Heart right ventricle (tissue), 16 donors: ENCODE measurements at places on chromosomes 5 and 9.

GRCh38 chr5:141867139-141867538 is 11.1 kb downstream of the PCDH1 start:
- H3K27ac ChIP-seq = no peak overlapping the region
- peaks cover 73% of the 10 kb centered on the region for H3K36me3 ChIP-seq
- DNase-seq = no peak
- H3K27me3 ChIP-seq = peaks cover 10% of the 10 kb centered on the region

- no peak for DNase-seq
- no peaks in the 10 kb centered on the region for H3K36me3 ChIP-seq
- H3K27me3 ChIP-seq = no peaks in the 10 kb centered on the region
- no peak overlapping the region for H3K4me3 ChIP-seq
- no peaks in the 10 kb centered on the region for H3K4me1 ChIP-seq
Measured at GRCh38 chr9:18689921-18690320, 216.0 kb downstream of the ADAMTSL1 start.

- H3K4me3 ChIP-seq = peak within 1 kb of the TSS; percentile 64
- peaks cover 19% of the 10 kb centered on the region for H3K27me3 ChIP-seq
- peak within 1 kb of the TSS; percentile 81 for H3K27ac ChIP-seq
- peaks cover 62% of the 10 kb centered on the region for H3K4me1 ChIP-seq
- H3K36me3 ChIP-seq = no peaks in the 10 kb centered on the region
Measured at GRCh38 chr5:39424736-39425637, at the start of gene DAB2. Gene DAB2 (minus strand): TSS chr5:39424980. CDS start chr5:39394320, 30,660 bp downstream.

GRCh38 chr9:78543353-78543752 is 246.4 kb downstream of the PSAT1 start:
- no peaks in the 10 kb centered on the region for H3K4me1 ChIP-seq
- no peak overlapping the region for H3K27ac ChIP-seq
- no peaks in the 10 kb centered on the region for H3K36me3 ChIP-seq
- no peak overlapping the region for H3K4me3 ChIP-seq
- no peak for DNase-seq
- no peaks in the 10 kb centered on the region for H3K27me3 ChIP-seq

- no peak for DNase-seq
- H3K27ac ChIP-seq = no peak overlapping the region
- peak overlapping the region; percentile 56 for H3K4me3 ChIP-seq
- H3K27me3 ChIP-seq = peaks cover 49% of the 10 kb centered on the region
Measured at GRCh38 chr5:169299191-169299662, 1.7 kb downstream of the SLIT3 start.

GRCh38 chr9:115170358-115171073 is 52.6 kb upstream of the TNC start:
- no peak for DNase-seq
- H3K27me3 ChIP-seq = peaks cover 3% of the 10 kb centered on the region
- H3K36me3 ChIP-seq = no peaks in the 10 kb centered on the region
- H3K27ac ChIP-seq = no peak overlapping the region

GRCh38 chr5:173316339-173317020 is 11.7 kb downstream of the STC2 start:
- no peaks in the 10 kb centered on the region for H3K27me3 ChIP-seq
- peak overlapping the region; percentile 56 for H3K27ac ChIP-seq
- peaks cover 51% of the 10 kb centered on the region for H3K4me1 ChIP-seq
- no peak overlapping the region for H3K4me3 ChIP-seq
- no peak for DNase-seq

GRCh38 chr5:67876371-67876770 is 339.2 kb upstream of the PIK3R1 start:
- no peaks in the 10 kb centered on the region for H3K4me1 ChIP-seq
- no peak overlapping the region for H3K4me3 ChIP-seq
- H3K36me3 ChIP-seq = no peaks in the 10 kb centered on the region
- DNase-seq = no peak
- H3K27me3 ChIP-seq = no peaks in the 10 kb centered on the region

DNA sequence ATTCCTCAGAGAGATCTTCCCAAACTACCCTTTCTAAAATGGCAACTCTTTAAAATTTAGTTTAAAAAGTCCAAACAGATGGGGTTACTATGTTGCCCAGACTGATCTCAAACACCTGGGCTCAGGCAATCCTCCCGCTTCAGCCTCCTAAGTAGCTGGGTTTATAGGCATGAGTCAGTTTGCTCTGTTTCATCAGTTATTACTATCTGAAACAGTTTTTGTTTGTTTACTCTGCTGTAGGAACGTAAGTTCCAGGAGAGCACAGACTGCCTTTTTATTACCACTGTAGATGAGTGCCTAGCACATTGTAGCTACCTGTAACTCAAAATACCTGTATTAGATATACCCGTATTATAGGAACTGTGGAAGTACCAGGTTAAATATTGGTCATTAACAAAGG is 89.4 kb downstream of the UHRF2 start:
- DNase-seq = no peak
- H3K27me3 ChIP-seq = no peaks in the 10 kb centered on the region
- H3K4me3 ChIP-seq = no peak overlapping the region
- H3K36me3 ChIP-seq = peaks cover 98% of the 10 kb centered on the region
- H3K27ac ChIP-seq = no peak overlapping the region

- peak; percentile 28 for DNase-seq
- peaks cover 36% of the 10 kb centered on the region for H3K4me1 ChIP-seq
- peak overlapping the region; percentile 82 for H3K4me3 ChIP-seq
- H3K36me3 ChIP-seq = no peaks in the 10 kb centered on the region
- H3K27ac ChIP-seq = peak overlapping the region; percentile 41
Measured at GRCh38 chr9:81690251-81690851, 1.0 kb upstream of the TLE1 start.

- H3K36me3 ChIP-seq = no peaks in the 10 kb centered on the region
- H3K27ac ChIP-seq = no peak overlapping the region
- DNase-seq = no peak
Measured at GRCh38 chr5:163635631-163636030, 130.2 kb downstream of the MAT2B start.

DNA sequence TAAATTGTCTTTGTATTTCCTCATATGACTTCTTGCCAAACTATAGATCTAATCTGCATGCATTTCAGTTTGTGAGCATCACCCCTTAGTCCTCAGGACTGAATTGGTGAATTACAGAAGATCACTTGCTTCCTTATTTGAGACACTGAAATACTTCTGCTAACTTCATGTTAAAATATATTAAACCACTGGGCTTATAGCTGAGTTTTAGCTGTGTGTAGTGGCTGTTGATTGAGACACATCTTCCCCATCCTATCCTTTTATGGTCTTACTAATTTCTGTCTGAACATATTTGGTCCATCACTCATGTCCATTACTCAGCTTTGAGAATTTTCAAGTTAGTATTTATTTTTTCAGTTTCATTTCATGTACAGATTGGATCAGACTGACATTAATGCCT is 295.9 kb downstream of the PSAT1 start:
- no peaks in the 10 kb centered on the region for H3K27me3 ChIP-seq
- no peak overlapping the region for H3K4me3 ChIP-seq
- no peak overlapping the region for H3K27ac ChIP-seq
- no peaks in the 10 kb centered on the region for H3K36me3 ChIP-seq

- no peaks in the 10 kb centered on the region for H3K4me1 ChIP-seq
- H3K4me3 ChIP-seq = no peak overlapping the region
- peaks cover 8% of the 10 kb centered on the region for H3K27me3 ChIP-seq
- no peak overlapping the region for H3K27ac ChIP-seq
Measured at GRCh38 chr5:77251921-77252320, 41.4 kb downstream of the PDE8B start.

DNA sequence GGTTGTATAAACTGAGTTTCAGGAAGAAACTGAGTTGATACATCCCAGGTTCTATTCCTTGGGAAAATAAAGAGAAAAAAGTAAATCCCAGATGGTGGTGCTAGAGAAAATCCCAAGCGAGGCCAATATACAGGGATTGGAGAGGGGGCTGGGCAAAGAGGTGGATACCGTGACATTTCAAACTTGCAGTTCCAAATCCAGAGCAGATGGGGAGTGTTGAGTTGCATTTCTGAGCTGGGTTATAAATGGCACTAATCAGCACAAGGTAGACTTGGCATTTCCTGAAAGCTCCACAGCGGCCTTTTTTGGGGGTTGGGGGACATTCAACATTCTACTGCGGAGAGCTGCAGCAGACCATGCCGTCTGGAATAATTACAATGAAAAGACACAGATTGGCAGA is 224.4 kb downstream of the NXNL2 start:
- H3K4me3 ChIP-seq = no peak overlapping the region
- H3K27me3 ChIP-seq = no peaks in the 10 kb centered on the region
- H3K36me3 ChIP-seq = no peaks in the 10 kb centered on the region
- H3K27ac ChIP-seq = no peak overlapping the region

DNA sequence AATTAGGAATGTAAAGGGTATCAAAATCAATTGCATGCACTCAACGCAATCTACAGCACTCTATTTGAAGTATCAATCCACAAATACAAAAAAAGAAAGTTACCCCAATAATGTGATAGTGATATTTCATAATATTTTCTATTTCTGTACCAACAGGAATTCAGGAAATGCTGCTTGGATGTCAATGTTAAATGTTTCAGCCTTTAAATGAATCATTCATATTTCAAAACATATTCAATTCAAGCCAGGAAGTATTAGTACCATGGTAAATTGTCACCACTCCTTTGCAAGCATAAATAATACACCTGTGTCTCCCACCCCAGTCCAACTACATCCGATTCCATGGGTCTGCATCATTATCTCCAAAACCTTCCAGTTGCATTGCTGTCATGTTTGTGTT is 1185.5 kb upstream of the CDH18 start:
- no peak overlapping the region for H3K27ac ChIP-seq
- no peaks in the 10 kb centered on the region for H3K4me1 ChIP-seq
- no peak overlapping the region for H3K4me3 ChIP-seq
- H3K27me3 ChIP-seq = no peaks in the 10 kb centered on the region
- DNase-seq = no peak

DNA sequence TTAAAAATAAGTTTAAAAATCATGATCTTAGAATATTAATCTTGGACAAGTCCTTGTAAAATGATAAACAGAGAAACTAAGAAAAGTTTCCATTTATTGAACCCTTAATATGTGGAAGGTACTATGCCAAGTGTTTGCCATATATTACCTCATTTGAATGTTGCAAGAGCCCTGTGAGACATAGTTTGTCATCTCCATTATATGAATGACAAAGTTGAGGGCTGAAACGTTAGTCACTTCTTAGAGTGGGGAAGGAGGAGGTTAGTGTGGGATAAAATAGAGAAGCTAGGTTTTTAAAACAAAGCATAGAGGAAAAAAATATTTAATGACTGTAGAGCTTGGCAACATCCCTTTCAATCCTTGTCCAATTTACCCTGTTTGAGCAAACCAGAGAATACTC is 2.0 kb downstream of the TNC start:
- no peaks in the 10 kb centered on the region for H3K36me3 ChIP-seq
- no peaks in the 10 kb centered on the region for H3K4me1 ChIP-seq
- DNase-seq = no peak
- no peak overlapping the region for H3K4me3 ChIP-seq
- H3K27me3 ChIP-seq = peaks cover 58% of the 10 kb centered on the region
- H3K27ac ChIP-seq = no peak overlapping the region

- no peak overlapping the region for H3K4me3 ChIP-seq
- no peaks in the 10 kb centered on the region for H3K36me3 ChIP-seq
- H3K4me1 ChIP-seq = peaks cover 10% of the 10 kb centered on the region
- peak overlapping the region; percentile 16 for H3K27ac ChIP-seq
- H3K27me3 ChIP-seq = peaks cover 28% of the 10 kb centered on the region
Measured at GRCh38 chr5:78649861-78650496, 1.4 kb upstream of the LHFPL2 start.

- no peak overlapping the region for H3K27ac ChIP-seq
- no peak overlapping the region for H3K4me3 ChIP-seq
- no peaks in the 10 kb centered on the region for H3K27me3 ChIP-seq
- peaks cover 8% of the 10 kb centered on the region for H3K4me1 ChIP-seq
- H3K36me3 ChIP-seq = no peaks in the 10 kb centered on the region
Measured at GRCh38 chr5:34511915-34512314, 144.2 kb upstream of the RAI14 start.

DNA sequence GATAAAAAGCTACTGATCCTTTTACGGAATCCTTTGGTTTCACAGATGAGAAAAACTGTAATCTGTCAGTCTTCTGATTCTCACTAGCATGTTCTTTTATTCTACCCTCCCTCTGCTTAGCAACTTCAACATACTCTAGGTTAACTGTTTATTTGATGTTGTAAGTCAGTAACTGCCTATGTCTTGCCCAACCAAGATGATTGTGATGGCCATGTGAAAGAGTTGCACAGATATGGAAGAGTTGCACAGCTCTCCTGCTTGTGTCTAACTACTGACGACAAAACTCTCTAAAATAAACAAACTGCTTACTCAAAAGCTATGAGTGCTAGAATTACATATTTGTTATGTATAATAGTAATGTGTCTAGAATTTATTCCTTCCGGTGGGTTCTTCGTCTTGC is 227.3 kb upstream of the DAB2 start:
- H3K4me3 ChIP-seq = no peak overlapping the region
- no peaks in the 10 kb centered on the region for H3K36me3 ChIP-seq
- no peaks in the 10 kb centered on the region for H3K27me3 ChIP-seq
- no peaks in the 10 kb centered on the region for H3K4me1 ChIP-seq
- H3K27ac ChIP-seq = no peak overlapping the region

GRCh38 chr5:82275216-82275664 is 2.9 kb downstream of the RPS23 start:
- no peaks in the 10 kb centered on the region for H3K27me3 ChIP-seq
- peaks cover 37% of the 10 kb centered on the region for H3K36me3 ChIP-seq
- H3K27ac ChIP-seq = no peak overlapping the region
- H3K4me3 ChIP-seq = no peak overlapping the region
- no peak for DNase-seq

DNA sequence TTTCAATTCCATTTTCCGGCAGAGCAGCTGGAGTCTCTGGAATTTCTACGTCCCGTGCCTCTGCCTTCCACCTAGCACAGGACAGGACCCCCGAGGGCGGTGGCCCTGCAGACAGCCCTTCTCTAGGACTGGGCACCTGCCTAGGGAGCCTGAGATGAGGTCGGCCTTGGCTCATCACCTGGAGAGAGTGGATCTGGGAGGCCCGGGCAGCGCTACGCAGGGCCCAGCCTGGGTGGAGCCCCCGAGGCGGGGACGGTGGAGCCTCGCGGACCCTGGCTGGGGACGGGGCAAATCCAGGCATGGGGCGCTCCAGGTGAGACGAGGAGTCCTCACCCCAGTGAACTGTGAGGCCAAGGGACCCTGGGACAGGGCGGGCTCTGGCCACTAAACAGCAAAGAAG is 114.5 kb downstream of the MTRR start:
- no peak overlapping the region for H3K4me3 ChIP-seq
- H3K36me3 ChIP-seq = no peaks in the 10 kb centered on the region
- H3K4me1 ChIP-seq = no peaks in the 10 kb centered on the region
- no peaks in the 10 kb centered on the region for H3K27me3 ChIP-seq
- DNase-seq = no peak
